Urothelium cell line (cell line): ENCODE measurements at places on chromosomes 5 and 9.
A peak's percentile ranks its signal among the peaks of the same experiment; 100 is the strongest.

- peak; percentile 62 for DNase-seq
Measured at GRCh38 chr5:1324719-1325190, 20.1 kb downstream of the CLPTM1L start.

DNA sequence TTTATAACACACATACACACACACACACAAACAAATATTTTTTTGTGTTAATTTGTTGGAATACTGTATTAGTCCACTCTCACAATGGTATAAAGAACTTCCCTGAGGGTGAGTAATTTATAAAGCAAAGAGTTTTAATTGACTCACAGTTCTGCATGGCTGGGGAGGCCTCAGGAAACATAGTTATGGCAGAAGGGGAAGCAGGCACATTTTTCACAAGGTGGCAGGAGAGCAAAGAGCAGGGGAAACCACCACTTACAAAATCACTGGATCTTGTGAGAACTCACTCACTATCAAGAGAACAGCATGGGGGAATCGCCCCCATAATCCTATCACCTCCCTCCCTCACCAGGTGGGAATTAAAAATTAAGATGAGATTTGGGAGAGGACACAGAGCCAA is 205.4 kb upstream of the PTPRD start:
- DNase-seq = no peak

DNA sequence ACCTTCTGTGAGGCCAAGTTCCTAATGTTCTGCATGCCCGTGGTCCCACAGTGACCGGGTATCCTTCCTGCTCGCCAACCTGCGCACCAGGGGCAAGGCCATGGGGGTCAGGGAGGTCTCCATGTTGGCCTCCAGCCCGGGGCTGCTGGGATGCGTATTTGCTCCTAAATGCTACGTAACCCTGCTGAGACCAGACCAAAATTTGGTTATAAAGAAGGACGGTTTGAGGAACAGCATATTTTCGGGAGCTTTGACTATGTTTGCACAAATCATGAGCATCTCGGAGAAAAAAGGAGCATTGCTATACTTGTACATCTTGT is 35.7 kb upstream of the CLK4 start:
- no peak for DNase-seq

DNA sequence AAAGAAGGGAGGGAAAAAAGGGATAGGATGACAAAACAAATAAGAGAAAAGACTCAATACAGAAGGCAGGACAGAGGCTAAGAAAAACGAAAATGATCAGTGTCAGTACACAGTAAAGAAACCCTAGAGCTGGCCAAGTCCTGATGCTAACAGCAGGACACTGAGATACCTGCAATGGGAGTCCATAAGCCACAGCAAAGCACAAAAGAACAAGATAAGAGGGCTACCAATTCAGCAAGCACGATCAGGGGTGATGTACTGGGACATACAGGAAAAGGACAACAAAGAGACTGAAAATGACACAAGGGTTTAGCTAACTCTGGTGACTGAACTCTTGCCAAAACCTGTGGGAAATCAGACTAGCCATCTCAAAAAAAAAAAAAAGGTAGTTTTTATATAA is 1072.6 kb upstream of the COX7C start:
- no peak for DNase-seq

- no peak for DNase-seq
Measured at GRCh38 chr9:130171226-130172148, 717 bp upstream of the NCS1 start.

- no peak for DNase-seq
Measured at GRCh38 chr5:74196233-74196632, 444.3 kb downstream of the ENC1 start.

DNA sequence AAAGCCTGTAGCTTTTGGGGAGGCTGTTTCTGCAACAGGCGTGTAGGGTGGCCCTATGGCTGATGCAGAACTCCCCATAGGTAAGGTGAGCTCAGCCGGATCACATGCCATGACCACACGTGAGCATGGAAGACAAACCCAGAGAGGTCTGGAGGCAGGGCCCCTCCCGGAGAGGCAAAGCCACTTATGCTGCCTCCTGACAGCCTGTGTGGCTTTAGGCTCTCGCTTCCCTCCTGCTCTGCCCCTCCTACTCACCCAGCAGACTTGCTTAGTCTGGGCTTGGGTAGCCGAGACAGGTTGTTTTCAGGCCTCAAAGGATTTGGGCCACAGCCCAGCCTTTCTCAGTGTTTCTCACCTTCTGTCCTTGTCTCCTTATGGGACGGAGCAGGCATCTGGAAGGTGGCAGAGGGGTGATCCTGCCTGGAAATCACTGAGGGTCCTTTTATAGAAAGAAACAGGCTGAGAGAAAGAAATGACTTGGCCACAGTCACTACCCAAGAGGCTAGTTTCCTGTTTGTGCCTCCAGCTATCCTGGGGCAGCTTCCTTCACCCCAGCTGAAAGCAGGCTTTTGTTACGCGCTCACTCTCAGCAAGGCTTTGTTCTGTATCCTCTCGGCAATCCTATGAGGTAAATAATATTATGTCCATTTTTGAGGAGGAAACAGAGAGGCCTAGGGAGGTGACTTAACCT is 89.9 kb downstream of the DAB2IP start:
- no peak for DNase-seq

GRCh38 chr5:173570321-173571090 is 45.9 kb downstream of the BOD1 start:
- DNase-seq = no peak

DNA sequence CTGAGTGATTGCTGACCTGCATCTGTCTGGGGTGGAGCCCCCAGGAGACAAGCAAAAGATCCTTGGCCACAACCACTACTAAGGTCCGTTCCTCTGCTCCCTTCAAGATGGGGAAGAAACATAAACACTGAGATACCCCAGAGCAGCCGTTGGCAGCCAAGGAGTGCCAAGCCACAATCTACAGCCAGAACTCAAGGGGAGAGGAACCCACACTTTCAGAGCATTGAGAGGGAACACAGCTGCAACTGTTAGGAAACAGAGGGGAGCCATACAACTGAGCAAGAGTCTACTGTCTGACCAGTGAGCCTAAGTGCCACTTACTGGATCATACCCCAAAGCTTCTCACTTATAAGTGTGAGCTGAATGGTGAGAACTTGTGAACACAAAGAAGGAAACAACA is 44.6 kb upstream of the ADRB2 start:
- no peak for DNase-seq
